ENCODE measurements at places on chromosomes 7 and 10.

- peaks cover 7% of the 10 kb centered on the region for H3K4me1 ChIP-seq
- no peaks in the 10 kb centered on the region for H3K27me3 ChIP-seq
- DNase-seq: no peak
- H3K4me3 ChIP-seq: no peak overlapping the region
These were observed 50.4 kb upstream of the CACUL1 start for GRCh38 chr10:118805146-118805545.

GRCh38 chr7:42162560-42163325 lies 74.3 kb downstream of the GLI3 start:
- H3K36me3 ChIP-seq: no peaks in the 10 kb centered on the region
- no peaks in the 10 kb centered on the region for H3K27me3 ChIP-seq
- peaks cover 43% of the 10 kb centered on the region for H3K4me1 ChIP-seq
- H3K27ac ChIP-seq: peak overlapping the region; percentile 95
- DNase-seq: no peak

DNA sequence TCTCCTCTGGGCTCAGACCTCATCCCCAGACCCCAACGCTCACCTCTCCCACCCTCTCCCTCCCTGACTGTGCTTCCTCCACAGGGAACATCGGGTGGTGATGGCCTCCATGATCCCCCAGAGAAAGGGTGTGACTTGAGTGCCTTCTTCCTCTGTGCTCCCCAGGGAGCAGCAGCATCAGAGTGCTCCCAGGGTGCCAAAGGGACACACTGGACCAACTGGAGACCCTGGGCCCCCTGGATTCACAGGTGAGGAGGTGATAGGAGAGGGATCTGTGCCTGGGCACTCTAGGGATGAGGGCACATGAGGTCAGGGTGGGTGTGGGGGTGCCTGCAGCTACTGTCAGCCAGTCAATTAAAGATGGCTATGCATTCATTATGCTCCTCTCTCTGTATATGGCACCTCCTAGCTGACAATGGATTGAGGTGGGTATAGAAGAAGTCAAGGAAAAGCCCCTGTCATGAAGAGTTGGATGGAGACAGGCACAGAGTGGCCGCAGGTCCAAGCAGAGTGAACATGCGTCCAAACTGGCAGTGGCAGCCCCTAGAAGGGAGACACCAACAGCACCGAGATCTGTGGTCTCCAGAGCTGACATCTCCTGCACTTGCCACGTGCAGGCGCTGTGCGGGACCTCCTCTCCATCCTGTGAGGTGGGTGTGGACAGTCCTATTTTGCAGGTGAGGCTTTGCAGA lies 15.5 kb upstream of the VOPP1 start:
- peaks cover 6% of the 10 kb centered on the region for H3K4me1 ChIP-seq
- peaks cover 5% of the 10 kb centered on the region for H3K36me3 ChIP-seq
- peaks cover 32% of the 10 kb centered on the region for H3K27me3 ChIP-seq

DNA sequence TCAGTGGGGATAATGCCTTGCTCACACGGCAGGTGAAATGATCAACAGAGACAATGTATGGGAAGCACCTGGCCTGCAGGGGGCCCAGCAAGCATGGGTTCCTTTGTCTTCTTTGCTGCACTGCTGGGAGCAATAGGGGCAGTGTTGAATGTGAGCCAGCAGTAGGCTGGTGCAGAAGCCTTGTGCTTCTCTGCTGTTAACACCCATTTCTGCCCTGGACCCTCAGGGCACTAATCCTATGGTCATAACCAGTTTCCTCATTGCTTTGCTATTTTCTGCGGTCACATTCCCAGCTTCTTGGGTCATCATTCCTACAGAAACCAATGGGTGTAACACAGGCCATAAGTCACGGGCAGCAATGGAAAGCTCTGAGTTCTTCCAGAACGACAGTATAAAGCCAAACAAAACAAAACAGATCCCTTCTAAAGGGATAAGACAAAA lies 10.9 kb upstream of the LGI1 start:
- H3K27ac ChIP-seq: peak overlapping the region; percentile 13
- peaks cover 17% of the 10 kb centered on the region for H3K4me1 ChIP-seq
- H3K27me3 ChIP-seq: no peaks in the 10 kb centered on the region
- H3K36me3 ChIP-seq: no peaks in the 10 kb centered on the region

- peaks cover 16% of the 10 kb centered on the region for H3K4me1 ChIP-seq
- DNase-seq: peak; percentile 47
- H3K27ac ChIP-seq: no peak overlapping the region
- no peaks in the 10 kb centered on the region for H3K27me3 ChIP-seq
- no peak overlapping the region for H3K4me3 ChIP-seq
- no peaks in the 10 kb centered on the region for H3K36me3 ChIP-seq
These were observed 49.7 kb downstream of the DNAJC12 start for GRCh38 chr10:67788028-67788886.

DNA sequence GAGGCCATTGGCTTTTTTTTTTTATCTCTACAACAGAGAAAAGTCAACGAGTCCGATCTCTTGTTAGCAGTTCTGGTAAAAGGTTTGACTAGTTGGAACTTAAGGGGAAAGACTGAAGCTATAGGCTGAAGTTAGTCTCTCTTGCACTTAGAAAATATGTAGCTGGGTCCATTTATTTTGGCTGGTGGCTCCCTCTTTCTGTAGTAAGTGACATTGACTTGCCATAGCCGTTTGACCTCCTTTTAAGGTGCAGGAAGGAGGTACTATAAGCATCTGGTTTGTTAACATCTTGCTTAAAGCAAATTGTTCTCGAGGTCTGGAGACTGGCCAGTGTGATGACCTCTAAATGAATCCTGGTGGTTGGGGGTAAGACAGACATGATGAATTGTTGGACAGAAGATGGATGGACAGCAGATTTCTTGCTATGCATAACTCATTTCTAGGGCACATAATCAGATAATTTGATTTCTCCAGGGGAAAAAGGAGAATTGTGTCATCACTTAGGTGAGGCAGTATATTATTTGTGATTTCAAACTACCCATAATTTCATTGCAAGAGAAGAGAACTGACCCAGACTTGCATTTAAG lies 356.3 kb upstream of the GALNT17 start:
- no peaks in the 10 kb centered on the region for H3K36me3 ChIP-seq
- no peak overlapping the region for H3K4me3 ChIP-seq
- H3K27ac ChIP-seq: no peak overlapping the region
- no peaks in the 10 kb centered on the region for H3K27me3 ChIP-seq
- H3K4me1 ChIP-seq: no peaks in the 10 kb centered on the region

- no peaks in the 10 kb centered on the region for H3K4me1 ChIP-seq
- DNase-seq: no peak
- no peak overlapping the region for H3K4me3 ChIP-seq
- H3K27ac ChIP-seq: no peak overlapping the region
- H3K27me3 ChIP-seq: peaks cover 22% of the 10 kb centered on the region
These were observed 123.6 kb downstream of the CXCL12 start for GRCh38 chr10:44261296-44261695.

DNA sequence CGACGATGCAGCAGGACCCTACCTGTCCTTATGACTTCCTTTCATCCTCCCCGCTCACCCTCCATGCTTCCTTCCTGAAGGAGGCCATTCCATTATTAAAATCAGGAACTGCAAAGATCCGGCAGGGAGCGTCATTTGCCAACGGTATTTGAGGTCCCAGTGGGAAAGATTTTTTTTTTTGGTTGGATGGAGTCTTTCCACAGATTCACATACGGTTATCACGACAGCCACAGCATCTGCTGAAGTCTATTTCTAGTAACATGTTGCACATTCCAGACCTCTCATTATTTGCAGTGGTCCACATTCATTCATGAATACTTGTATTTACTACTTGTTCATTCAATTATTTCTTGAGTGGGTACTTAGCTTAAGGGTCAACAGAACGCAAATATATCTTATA lies 94.7 kb upstream of the LYZL2 start:
- no peak overlapping the region for H3K27ac ChIP-seq
- no peaks in the 10 kb centered on the region for H3K36me3 ChIP-seq
- no peak for DNase-seq
- no peak overlapping the region for H3K4me3 ChIP-seq

GRCh38 chr10:104663563-104663962 lies 22.5 kb downstream of the SORCS3 start:
- H3K4me3 ChIP-seq: no peak overlapping the region
- H3K4me1 ChIP-seq: peaks cover 5% of the 10 kb centered on the region
- no peaks in the 10 kb centered on the region for H3K36me3 ChIP-seq
- H3K27me3 ChIP-seq: no peaks in the 10 kb centered on the region
- no peak overlapping the region for H3K27ac ChIP-seq

Data from MCF 10A (cell line).